LNCaP clone FGC (cell line): ENCODE measurements at places on chromosomes 5 and 9.

- no peak for DNase-seq
Observed at GRCh38 chr9:69382135-69382534, 57.1 kb downstream of the ENTREP1 start.

GRCh38 chr9:137095664-137096517 is 9.1 kb downstream of the MAN1B1 start:
- no peak for DNase-seq

- DNase-seq: no peak
Observed at GRCh38 chr9:130217838-130218237, 45.6 kb downstream of the NCS1 start.

DNA sequence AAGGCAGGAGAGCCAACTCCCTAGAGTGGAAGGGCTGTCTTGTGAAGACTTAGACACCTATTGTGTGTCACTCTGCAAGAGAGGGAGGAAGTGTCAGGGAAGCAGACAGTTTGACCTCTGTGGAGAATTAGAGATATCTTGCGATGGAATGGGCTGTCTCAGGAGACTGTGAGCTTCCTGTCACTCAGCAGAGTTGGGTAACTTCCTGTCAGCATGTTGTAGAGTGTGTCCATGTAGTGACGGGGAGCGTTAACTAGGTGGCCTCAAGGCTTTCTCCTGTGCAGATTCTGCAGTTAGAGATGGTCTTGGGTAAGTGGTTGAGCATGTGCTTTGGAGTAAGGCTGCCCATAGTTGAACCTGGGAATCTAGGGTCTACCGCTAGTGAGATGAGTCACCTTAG is 136.5 kb downstream of the KIF4B start:
- no peak for DNase-seq

- no peak for DNase-seq
Observed at GRCh38 chr5:52693280-52693679, 94.4 kb upstream of the ITGA1 start.

DNA sequence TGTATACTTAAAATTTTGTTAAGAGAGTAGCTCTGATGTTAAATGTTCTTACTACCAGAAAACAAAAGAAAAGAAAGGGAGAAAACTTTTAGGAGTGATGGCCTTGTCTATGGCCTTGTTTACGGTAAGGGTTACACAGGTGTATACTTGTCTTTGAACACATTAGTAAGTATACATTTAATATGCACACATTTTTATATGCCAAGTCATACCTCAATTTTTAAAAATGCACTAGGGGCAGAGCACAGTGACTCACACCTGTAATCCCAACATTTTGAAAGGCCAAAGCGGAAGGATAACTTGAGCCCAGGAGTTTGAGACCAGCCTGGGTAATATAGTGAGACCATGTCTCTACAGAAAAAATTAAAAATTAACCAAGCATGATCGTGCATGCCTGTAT is 166.7 kb upstream of the SNX2 start:
- no peak for DNase-seq

DNA sequence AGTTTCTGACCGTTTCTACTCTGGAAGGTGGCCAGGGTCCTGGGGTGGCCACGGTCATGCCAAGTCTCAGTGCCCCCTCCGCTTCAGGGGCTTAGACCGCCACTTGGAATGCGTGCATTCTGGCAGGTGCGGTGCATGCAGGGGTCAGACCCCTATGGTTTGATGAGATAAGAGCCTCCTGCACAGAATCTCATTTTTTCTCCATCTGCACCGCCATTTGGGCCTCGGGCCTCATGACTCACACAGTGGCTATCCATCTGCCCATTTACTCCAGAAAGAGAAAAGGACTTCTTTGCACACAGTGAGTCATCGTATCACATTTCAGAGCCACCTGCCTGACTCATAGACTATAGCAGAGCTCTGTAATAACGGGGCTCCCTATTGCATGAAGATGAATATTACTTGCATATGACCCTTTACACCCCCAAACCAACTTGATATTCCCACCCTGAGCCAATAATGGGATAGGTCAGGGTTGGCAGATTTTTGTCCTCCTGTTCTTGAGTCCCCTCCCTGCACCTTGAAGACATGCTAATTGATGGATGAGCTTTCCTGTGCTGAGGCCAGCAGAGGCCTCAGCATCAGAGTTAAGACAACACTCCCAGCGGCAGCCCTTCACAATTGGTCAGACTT is 157.4 kb downstream of the NR3C1 start:
- no peak for DNase-seq

GRCh38 chr9:87619346-87619745 is 106.6 kb upstream of the CTSL start:
- DNase-seq: no peak

DNA sequence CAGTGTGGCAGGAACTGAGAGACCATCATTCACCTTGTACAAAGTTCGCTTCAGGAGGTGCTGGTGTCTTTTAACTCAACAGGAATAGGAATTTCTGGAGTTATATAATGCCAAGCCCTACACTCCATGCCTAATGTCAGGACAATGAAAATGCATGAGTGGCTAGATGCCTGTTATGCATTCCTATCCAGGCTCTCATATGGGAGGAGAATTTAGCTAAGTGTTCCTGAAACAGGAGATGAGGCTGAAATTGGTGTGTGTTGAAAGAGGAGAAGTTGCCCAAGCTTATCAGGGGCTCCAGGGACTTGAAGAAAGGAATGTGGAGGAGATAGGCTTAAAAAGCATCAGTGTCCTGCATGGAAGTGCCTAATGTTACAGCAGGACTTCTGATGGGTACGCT is 26.8 kb upstream of the PRUNE2 start:
- no peak for DNase-seq
